Activated naive CD4-positive, alpha-beta T cell treated with Interleukin-2 at 50 U/mL for 16 hours (primary cell): ENCODE measurements at places on chromosomes 4 and X.
A peak's percentile ranks its signal among the peaks of the same experiment; 100 is the strongest.

DNA sequence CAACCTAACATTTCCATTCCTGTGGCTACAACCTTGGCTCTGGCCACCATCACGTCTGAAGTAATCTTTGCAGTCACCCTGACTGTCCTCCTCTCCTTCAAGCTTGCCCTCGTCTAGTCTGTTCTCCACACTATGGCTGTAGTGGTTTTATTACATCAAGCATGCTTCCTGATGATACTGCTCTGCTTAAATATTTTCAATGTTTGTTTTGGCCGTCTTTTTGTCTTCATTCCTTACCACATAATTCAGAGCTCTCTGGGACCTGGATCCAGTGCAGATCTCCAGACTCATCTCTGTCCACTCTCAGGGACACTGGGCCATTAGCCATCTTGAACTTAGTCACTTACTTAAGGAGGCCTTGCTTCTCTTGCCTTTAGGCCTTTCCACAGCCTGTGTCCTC is 27.7 kb upstream of the FREM3 start:
- DNase-seq: no peak

GRCh38 chrX:77087529-77088169 is 359.5 kb upstream of the FGF16 start:
- DNase-seq: no peak

DNA sequence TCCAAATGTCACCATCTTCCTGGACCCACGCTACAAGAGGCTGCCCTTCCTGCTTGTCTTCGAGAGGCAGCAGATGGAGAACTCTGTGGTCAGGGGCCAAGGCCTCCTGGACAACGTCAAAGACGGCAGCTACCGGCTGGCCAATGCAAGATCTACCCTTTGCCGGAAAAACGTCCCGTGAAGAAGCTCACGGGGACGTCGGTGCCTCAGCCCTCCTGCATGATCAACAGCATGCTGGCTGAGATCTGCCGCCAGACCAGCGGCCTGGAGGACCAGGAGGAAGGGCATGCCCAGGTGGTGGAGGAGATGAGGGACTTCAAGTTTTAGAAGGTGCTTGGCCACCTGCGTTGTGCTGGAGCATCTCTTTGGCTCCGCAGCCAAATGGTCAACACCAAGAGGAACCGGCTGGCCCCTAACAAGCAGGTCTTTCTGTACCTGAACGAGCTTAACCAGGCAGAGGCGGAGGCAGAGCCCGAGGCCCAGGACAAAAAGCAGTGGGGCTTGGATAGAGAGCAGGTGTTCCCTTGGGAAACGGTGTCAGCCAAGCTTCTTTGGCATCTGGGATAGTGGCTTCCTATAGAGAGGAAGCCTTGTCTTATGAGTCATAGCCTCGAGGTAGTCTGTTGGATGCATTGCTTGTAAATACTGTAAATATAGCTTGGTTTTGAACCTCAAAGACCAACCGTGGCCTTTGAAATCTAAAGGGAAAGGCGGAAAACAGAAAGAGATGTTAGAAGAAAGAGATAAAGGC is 94.8 kb upstream of the ELOVL6 start:
- no peak for DNase-seq

GRCh38 chr4:163665521-163666331 is 171.2 kb downstream of the TMA16 start:
- DNase-seq: no peak

- DNase-seq: no peak
Observed at GRCh38 chr4:111814961-111815360, 330.3 kb upstream of the FAM241A start.

GRCh38 chrX:116204932-116205331 is 34.4 kb downstream of the AGTR2 start:
- no peak for DNase-seq

DNA sequence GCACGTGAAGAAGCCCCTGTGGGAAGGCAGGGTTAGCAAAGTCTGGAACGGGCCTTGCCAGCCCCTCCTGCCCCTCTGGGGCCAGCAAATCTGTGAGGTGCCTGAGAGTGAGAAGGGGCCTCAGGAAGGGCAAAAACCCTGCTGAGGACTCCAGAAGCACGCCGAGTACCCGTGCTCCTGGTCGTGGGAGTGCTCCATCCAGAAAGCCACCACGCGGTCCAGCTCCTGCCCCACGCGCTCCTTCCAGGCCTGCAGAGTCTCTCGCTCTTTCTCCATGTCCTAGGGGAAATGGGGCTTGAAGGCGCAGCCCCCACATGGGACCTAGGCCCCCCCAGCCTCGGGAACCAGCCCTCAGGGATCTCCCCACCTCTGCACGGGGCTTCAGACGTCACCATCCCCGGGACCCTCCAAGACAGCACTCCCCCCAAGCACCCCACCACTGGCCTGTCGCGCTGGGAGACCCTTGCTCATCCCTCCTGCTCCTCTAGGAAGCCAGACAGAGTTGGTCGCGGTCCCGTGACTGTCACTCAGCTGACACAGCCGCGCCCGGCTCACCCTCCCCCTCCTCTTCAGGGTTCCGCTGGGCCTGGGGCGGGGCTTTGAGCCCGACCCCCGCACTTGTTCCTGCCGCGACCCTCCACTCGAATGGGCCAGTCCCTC is at the start of gene RENBP:
TSS of gene RENBP (minus strand) at position 504 of the 660 bp plus-strand sequence. CDS start at position 471, 33 bp downstream.
- peak; percentile 38 for DNase-seq

GRCh38 chrX:105114554-105115130 is 105.9 kb downstream of the TEX13A start:
- no peak for DNase-seq
